T-helper 2 cell (primary cell): ENCODE measurements at places on chromosomes 7 and 10.

DNA sequence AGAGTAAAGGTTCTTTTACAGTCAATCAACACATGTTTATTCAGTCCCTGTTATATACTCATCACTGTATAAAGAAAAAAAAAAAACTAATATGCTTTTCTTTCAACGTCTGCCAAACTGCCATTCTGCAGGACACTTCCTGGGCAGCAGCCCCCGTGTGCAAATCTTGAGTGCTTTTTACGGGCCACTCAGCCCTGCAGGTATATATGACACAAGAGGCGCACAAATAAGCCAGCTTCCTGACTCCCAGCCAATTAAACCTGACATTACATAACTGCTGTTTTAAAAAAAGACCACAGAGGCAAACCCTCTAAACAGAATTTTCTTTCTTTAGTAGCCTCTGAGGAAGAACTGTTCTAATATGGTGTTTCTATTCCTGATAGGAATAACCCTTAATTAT is 263.0 kb upstream of the NEBL start:
- DNase-seq, result no peak

DNA sequence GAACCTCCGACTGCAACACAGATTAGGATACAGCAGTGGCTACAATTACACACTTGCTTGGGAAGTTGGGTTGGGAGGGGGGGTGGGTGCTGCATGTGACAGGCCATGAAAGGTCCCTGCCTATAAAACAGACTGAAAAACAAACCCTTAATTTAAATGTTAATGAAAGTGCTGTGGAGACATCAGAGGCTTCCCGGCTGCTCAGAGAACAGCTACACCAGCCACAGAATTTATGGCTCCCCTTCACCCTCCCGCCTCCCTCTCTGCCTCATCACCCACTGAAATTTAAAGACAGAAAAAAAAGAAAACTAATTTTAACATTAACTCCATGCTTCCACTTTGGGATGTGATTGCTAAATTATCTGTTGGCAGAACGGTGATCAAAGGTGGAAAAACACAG is 34.7 kb downstream of the FBXW4 start:
- no peak for DNase-seq

GRCh38 chr10:128850647-128851046 is 616.4 kb upstream of the MGMT start:
- no peak for DNase-seq

DNA sequence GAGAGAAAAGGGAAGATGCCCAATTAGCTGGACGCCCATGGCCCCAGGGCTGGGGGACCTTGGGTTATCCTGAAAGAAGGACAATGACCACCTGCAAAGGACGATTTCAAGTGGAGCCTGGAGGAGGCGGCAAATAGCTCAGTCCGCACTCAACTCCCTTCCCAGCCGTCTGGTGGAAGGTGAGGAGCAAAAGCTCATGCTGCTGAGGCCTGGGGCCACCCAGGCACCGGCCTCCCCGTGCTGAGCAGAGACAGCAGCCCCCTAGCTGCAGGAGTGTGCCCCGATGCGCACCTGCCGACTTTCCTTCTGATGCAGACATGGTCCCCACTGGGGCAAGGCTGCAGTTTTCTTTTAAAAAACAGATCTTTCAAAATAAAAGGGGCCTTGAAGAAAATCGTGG is 7.9 kb downstream of the FAM20C start:
- no peak for DNase-seq

DNA sequence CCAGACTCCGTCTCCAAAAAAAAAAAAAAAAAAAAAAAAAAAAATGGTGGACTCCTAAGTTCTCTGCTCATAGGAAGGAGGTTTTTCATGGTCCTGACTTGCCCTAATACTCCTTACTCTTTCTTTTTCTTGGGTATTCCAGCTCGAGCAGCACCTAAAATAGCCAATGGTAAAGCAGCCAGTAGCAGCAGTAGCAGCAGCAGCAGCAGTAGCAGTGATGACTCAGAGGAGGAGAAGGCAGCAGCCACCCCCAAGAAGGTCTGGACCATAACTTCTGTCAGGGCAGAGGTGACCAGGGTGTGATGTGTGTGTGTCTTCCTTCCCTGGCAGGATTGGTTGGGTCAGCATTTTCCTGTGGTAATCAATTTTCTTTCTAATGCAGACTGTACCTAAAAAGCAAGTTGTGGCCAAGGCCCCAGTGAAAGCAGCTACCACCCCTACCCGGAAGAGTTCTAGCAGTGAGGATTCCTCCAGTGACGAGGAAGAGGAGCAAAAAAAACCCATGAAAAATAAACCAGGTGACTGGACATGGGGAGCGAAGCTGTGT is 6.9 kb downstream of the NOLC1 start:
- DNase-seq, result no peak

DNA sequence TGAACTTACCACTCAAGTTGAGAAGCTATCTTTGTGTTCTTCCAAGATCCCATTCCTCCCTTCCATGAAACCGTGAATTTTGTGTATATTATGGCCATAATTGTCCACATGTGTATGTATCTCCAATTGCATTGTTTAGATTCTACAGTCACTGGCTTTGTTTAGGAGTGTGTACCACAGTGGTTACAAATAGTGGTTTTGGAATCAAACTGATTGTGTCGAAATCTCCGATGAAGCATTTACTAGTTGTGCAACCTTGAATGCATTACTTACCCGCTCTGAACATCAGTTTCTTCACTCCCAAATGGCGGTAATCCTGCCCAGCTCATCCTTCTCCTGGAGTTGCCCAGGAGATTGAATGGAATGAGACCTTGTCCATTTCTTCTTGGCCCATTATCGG is 145.0 kb upstream of the ZNF32 start:
- no peak for DNase-seq

DNA sequence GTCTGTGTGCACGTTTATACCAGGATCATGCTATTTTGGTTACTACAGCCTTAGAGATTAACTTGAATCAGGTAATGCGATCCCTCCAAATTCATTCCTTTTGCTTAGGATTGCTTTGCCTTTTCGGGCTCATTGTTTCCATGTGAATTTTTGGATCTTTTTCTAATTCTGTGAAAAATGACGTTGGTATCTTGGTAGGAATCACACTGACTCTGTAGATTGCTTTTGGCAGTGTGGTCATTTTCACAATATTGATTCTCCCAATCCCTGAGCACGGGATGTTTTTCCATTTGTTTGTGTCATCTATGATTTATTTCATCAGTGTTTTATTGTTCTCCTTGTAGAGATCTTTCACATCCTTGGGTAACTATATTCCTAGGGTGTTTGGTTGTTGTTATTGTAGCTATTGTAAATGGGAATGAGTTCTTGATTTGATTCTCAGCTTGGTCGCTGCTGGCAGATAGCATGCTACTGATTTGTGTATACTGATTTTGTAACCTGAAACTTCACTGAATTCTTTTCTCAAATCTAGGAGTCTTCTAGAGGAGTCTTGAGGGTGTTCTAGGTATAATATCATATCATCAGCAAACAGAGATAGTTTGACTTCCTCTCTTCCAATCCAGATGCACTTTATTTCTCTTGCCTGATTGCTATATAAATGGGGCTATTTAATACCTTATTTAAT is 18.2 kb downstream of the SNX8 start:
- no peak for DNase-seq

- no peak for DNase-seq
Measured at GRCh38 chr10:103555325-103555649, 61.8 kb downstream of the NEURL1 start.

- DNase-seq, result no peak
Measured at GRCh38 chr7:148729984-148730733, 31.5 kb downstream of the CUL1 start.

DNA sequence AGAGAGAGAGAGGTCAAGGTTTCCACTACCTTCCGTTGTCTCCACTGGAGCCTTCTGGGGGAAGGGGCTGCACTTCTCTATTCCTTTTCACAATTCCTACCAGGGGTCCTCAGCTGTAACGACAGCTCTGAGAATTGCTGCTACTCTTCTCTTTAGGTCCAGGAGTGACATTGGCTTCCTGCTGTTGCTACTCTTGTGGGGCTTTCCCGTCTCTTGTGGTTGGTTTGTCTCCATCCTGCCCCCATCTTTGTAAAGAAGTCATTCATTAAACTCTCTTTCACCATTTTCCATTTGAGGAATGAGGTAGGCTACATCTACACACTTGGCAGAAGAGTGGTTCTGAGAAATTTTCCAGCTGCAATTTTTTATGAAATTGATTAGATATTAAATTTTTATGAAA is 238.8 kb upstream of the LYZL1 start:
- DNase-seq, result no peak

- DNase-seq, result no peak
Measured at GRCh38 chr10:132685101-132685891, 100.7 kb downstream of the NKX6-2 start.

DNA sequence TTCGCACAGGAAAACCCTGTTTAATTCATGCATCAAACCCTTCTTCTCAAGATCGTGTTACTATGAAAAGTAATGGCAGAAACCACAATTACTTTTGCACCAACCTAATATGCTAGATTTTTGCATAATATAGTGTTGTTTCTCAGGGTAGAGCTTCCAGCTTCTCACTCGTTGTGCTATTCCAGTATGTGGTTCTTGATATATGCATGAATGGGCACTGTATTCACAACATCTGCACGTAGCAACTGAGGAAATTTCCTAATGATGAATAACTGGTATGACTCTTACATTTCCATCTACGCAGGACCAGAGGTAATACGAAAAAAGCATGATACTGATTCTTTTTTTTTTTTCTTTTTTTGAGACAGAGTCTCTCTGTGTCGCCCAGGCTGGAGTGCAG is 326.6 kb upstream of the GALNT17 start:
- DNase-seq, result no peak

DNA sequence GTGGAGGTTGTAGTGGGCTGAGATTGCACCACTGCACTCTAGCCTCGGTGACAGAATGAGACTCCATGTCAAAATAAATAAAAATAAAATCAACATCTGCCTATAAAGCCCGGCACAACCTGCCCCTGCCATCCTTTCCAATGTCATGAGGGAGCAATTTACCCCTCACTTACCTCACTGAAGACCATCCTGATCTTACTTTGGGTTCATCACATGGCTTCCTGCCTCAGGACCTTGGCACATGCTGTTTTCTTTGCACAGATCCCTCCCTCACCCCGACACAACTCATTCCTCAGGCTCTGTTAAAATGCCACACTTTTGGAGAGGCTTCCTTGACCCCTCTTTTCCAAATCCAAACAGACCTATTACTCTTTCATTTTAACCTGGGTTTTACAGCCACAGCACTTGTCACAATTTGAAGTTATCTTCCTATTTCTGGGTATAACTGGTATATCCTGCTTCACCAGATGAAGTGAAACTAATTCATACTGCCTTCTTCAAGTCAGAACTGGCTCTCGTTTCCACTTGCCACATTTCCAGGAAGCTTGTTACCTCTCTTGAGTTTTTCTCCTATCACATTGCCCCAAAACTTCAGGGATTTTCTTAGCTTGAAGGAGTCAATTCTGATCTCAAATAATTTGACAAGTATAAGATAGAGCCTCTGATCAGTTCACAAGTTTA is 69.3 kb upstream of the PARD3 start:
- no peak for DNase-seq

- no peak for DNase-seq
Measured at GRCh38 chr10:68463365-68464093, 8.2 kb downstream of the DNA2 start.

DNA sequence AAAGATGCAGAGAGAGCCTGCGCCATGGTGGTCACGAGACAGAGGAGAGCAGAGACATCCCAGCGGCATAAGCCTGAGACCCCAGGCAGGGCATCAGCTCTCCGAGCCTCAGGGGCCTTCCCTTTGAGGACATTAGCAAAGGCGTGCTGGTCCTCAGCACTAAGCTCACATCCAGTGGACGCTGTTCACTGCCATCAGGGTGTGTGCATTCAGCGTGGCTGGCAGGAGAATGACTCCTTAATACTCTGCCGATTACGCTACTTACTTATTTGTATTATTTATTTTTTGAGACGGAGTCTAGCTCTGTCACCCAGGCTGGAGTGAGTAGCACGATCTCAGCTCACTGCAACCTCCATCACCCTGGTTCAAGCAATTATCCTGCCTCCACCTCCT is 290.2 kb downstream of the KLF6 start:
- no peak for DNase-seq

DNA sequence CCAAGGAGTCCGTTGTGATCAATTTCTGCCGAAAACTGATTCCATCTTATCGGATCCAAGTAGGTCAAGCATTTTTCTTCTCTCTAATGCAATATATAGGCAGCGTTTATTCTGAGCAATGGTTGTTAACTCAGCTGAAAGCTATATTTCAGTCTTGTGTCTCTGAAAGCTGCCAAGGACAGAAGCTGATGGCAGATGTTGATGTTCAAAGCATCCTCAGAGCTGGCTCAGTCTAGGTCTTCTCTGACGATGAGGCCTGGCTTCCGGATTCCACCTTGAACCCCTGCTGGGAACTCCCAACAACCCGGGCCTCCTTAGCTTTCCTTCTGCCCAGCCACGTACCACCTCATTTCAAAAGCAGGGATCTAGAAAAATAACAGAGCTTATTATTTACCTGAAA is 863.6 kb downstream of the NRG3 start:
- no peak for DNase-seq

GRCh38 chr7:155003376-155004214 is 671 bp upstream of the PAXIP1 start:
- DNase-seq, result peak; percentile 77

GRCh38 chr7:80775482-80775881 is 137.0 kb downstream of the CD36 start:
- DNase-seq, result no peak

DNA sequence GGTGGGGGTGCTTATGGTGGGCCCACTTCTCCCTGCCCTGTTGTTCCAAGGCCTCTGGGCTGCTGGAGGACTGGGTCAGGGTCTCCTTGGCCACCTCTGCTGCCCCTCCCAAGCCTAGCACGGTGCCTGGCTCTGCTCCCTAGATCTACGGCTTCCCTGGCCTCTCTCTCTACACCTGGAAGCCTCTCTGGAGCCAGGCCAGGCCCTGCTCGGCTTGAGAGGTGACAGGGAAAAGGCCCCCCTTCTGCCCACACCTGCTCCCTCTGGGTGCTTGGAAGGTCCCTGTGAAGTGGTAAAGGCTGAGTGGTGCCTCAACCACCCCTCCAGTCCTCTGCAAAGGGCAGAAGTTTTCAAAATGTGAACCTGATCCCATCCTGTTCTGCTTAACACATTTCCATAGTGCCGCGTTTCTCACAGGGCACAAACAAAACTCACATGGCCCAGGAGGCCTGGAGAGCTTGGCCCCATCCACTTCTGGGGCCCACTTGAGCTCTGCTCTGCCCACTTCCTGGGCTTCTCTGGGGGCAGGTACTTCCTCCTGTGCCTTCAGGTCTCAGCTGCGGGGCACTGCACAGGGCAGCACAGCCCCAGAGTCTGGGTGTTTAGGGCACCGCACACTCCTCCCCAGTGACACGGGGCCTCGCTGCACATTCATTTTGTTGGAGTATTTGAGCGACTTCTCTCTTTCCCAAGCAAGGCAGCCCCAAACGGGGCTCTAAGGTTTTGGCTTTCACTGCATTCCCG is 169.9 kb downstream of the PIP4K2A start:
- no peak for DNase-seq

DNA sequence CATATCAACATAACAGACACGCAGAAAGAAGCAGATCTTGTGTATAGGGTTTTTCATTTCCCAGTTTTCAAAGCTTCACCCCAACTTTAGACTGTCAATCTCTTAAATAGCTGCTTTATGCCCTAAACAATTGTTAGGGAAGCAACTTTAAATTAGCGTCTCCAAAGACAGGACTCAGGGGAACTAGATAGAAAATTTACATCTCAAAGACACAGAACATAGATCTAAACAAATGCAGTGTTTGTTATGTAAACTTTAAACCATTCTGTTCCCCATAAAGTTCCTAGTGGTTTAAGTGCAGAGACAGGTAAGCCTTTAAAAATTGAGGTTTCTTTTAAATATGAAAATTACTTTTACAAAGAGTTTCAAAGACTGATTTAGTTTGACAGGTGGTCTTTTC is 379.2 kb upstream of the GHITM start:
- no peak for DNase-seq
